Fibroblast of skin of abdomen (primary cell): ENCODE measurements at places on chromosomes 13 and 19.

- peak; percentile 69 for DNase-seq
Observed at GRCh38 chr19:55383279-55384130, 587 bp downstream of the TMEM238 start.

DNA sequence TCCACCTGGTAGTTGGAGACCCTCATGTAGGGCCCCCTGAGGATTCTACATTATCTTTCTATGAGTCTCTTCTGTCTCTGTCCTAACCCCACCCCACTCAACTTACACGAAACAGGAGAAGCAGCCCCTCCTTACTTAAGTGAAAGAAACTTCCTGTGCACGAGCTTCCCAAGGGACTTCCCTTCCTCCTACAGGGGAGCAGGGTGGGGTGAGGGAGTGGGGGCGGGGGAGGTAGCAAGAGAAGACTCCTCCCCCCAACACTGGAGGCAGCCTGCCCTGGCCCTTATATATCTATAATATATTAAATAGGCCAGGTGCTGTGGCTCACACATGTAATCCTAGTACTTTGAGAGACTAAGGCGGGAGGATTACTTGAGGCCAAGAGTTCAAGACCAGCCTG is 5.5 kb upstream of the PDE4C start:
- DNase-seq, result no peak

DNA sequence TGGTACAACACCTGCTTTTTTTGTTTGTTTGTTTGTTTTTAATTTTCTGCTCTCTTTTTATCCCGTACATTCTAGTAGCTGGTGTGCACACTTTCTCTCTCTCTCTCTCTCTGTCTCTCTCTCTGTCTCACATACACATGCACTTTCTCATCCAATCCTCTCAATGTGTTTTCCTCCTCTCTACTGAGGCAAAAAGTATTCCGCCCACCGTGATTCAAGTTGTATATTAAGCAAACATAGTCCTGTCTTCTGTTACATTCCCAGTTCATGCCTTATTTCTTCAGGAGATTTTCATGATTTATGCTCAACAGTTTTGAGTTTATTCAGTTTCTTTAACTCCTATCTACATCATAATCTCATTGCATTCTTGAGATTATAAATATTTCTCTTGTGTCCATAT is 38.2 kb upstream of the SCEL start:
- no peak for DNase-seq

DNA sequence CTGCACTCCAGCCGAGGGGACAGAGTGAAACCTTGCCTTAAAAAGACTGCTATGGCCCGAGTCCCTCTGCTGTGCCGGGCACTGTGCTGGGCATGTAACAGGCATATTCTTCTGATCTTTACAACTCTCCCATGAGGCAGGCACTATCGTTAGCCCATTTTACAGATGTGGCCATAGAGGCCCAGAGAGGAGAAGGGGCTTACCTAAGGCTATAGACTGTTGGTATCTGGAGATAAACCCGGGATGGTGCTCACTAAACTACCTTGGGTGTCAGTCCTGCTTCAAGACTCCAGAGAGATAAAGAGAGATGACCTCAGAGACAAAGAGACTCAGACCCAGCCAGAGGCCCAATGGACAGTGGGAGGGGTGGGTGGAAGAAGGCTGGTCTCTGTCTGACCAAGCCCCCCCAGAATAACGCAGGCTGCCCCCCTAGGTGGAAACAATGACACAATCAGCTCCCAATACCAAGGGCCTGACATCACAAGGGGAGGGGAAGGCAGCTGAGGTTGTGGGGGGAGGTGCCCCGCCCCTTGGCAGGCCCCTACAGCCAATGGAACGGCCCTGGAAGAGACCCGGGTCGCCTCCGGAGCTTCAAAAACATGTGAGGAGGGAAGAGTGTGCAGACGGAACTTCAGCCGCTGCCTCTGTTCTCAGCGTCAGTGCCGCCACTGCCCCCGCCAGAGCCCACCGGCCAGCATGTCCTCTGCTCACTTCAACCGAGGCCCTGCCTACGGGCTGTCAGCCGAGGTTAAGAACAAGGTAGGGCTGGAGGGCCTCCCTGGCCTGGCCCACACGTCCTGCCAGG is at the start of gene CNN1:
CNN1 (plus strand) TSS at position 620 of the 805 bp plus-strand sequence; CDS start at position 697, 77 bp downstream.
- DNase-seq, result peak; percentile 94

GRCh38 chr19:18562086-18562485 is 4.4 kb downstream of the KXD1 start:
- DNase-seq, result no peak

GRCh38 chr19:37572203-37572602 is 22.4 kb downstream of the ZNF571 start:
- no peak for DNase-seq

GRCh38 chr19:13092158-13092543 is 10.5 kb downstream of the LYL1 start:
- DNase-seq, result no peak

GRCh38 chr13:67106502-67107057 is 123.6 kb downstream of the PCDH9 start:
- no peak for DNase-seq

GRCh38 chr19:31166206-31166605 is 183.0 kb downstream of the TSHZ3 start:
- DNase-seq, result no peak

GRCh38 chr13:78015782-78016181 is 97.2 kb upstream of the EDNRB start:
- DNase-seq, result no peak
